ENCODE measurements at places on chromosomes 5 and 9. TPM values are rescaled to one million over a fixed set of nuclear protein-coding genes. Genes with fewer than 3 reads are reported as not detected.

DNA sequence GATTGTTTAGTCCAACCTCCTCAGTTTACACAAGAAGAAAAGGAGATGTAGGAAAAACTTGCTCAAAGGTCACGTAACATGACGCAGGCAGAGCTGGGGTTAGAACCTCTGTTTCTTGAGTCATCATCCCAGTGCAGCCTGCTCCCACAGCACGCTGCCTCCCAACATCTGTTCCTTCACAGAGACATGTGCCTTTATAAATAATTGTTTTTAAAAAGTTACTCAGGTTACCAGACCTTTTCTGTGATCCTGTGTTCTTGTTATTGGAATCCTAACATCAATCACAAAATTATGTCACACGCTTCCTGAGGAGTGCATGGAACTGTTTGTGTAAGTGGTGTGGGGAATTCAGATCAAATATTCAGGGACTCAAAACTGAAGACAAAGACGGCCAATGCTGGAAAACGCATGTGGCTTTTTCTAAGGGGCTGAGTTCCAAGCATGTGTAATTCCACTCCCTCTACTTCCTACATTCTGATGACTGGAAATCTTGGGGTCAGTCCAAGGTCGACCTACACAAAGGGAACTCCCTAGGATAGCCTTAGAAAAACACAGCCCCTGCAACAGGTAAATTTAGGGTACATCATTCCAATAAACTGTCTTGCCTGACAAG lies 184.3 kb downstream of the TSSK1B start:
- DNase-seq: peak; percentile 86

The SV2C gene
- 3.7 TPM for total RNA-seq

- no peak for DNase-seq
These were observed 120.2 kb upstream of the GRHPR start for GRCh38 chr9:37302277-37302676.

- DNase-seq: no peak
These were observed 48.2 kb downstream of the DBH start for GRCh38 chr9:133684121-133684935.

DNA sequence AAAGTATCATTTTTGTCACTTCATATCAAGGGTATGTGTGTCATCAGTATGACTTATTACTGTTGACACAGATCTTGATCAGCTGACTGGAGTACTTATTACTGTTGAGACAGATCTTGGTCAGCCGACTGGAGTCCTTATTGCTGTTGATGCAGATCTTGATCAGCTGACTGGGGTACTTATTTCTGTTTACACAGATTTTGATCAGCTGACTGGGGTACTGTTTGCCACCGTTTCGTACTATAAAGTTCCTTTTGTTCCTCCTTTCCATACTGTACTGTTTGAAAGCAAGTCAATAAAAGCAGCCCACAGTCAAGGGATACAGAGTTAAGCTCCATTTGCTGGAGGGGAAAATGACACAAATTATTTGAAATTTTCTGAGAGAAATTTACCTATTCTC lies 347.3 kb downstream of the CDH12 start:
- no peak for DNase-seq

GRCh38 chr5:179607160-179607931 lies 16.1 kb downstream of the HNRNPH1 start:
- no peak for DNase-seq

DNA sequence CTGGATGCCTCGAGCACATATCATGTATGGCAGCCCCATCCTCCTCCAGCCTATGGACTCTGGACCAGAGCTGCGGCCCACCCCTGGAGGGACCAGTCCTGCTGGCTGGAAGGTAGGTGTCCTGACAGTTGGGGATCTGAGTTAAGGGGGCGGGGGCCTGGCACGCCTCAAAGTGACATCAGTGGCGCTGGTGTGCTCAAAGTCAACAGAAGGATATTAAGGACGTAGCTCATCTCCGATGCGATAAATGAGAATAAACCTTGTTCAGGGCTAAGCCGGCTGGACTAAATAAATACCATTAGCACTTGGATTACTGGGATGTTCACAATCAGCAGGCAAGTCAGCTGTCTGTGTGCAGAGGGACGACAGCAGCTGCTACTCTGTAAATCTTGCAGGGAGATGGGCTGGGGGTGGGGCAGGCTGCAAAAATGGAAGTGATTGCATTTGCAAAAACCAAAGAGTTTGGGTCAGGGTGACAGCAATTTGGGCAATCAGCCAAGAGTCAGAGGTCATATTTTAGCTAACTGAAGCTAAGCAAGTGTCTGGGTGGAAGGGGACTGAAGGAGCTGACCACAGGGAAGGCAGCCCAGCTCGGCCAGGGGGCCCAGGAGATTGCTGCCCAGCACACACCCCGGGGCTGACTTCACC lies 80.0 kb upstream of the LRRTM2 start:
- DNase-seq: no peak

The RALGPS1 gene
- total RNA-seq: 16.1 TPM

DNA sequence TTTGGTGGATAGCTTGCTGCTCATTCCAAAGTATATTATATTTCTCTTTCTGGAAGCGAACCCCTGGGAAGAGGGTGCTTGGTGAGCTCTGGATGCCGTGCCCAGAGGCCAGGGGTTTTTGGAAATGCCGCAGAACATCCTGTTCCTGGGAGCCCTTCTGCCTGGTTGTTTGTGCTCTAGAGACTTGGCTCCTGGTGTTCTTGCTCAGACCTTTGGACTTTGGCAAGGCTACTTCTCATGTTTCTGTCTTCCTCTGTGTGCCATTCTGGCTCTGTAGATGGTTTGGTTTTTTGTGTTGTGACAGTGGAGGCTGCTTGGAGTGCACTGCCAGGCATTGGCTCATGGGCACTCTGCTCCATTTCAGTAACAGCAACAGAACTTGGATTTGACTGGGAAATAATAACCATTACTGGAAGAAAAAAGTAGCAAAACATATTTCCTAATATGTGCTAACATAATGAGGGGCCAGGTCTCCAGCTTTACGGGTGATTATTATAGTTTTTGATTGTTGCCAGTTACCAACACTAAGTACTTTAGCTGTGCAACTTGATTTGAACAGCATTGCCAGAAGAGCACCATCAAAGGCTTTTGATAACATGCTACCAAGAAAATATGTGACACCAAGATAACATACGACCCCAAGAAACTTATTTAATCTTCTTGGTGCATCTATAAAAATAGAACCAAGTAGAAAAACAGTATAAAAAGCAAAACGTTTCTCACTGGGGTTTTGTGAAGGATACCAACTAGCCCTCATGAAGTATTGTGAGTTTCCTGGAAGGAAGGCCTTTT lies 94.2 kb downstream of the PCSK1 start:
- DNase-seq: no peak

The TAF11L5 gene
- not detected for total RNA-seq

The KCTD16 gene
- 0.12 TPM for total RNA-seq

GRCh38 chr5:147490989-147491388 lies 18.9 kb downstream of the DPYSL3 start:
- no peak for DNase-seq

DNA sequence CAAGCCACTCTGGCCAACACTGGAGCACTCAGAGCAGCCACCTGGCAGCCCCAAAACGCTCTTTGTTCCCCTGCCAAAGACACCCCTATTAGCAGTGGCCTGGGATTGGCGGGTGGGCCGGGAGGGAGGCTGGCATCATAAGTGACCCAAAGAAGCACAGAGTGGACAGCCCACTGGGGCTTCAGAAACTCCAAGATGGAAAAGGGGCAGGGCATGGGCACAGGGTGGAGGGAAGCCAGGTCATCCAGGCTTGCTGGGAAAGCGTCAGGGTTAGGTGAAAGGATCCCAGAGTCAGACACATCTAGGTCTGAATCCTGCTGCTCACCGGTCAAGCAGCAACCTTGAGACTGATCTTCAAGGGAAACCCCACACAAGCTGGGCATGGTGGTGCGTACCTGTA lies 14.8 kb downstream of the EEIG1 start:
- DNase-seq: no peak

- DNase-seq: no peak
These were observed 86.2 kb upstream of the MYO10 start for GRCh38 chr5:17022296-17022695.

DNA sequence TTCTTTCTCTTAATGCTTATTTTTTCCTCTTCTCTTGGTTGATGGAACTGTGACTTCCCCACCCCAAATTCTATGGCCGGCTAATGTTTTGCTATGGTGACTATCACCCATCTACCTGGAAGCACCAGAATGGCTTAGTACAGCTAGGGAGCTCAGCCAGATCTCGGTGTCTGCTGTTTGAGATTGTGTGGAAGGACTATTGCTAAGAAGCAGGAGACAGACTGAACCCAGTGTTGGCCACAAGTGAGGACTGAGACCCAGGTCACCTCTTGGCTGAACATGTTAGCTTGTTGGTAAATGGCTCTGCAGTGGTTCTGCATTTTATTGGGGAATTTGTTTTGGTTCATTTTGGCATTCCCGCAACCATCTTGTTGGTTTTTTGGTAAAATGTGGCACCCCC lies 2.7 kb downstream of the PRRC2B start:
- DNase-seq: no peak

The ACOT12 gene
- 0.55 TPM for total RNA-seq

The SOHLH1 gene
- not detected for total RNA-seq

The SOX30 gene
- total RNA-seq: not detected

The IFNA17 gene
- not detected for total RNA-seq

The POLE3 gene
- total RNA-seq: 24.6 TPM

- DNase-seq: peak; percentile 31
These were observed 118.4 kb upstream of the MAP3K1 start for GRCh38 chr5:56696900-56697299.

- no peak for DNase-seq
These were observed 9.1 kb downstream of the CACFD1 start for GRCh38 chr9:133468777-133469421.

GRCh38 chr9:99138424-99139284 lies 33.7 kb downstream of the TGFBR1 start:
- DNase-seq: no peak

The CCDC187 gene
- 5.1 TPM for total RNA-seq

The CYLC2 gene
- total RNA-seq: not detected

DNA sequence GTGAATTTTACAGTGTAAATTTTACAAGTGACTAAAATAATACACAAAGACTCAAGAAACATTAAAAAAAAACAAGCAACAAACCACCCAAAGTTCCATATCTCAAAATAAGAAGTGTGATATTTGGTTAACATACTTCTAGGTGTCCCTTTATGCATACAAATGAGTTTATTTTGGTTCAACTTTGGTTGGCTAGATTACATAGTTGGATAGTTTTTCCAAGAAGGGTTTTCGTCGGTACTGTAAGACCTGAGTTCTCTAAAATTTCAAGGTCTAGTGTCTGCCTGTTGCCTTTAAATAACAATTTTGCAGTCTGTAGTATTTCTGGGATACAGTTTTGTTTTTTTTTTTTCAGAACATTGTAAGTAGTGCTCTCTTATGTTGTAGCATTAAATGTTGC lies 58.8 kb upstream of the JAK2 start:
- no peak for DNase-seq

- DNase-seq: no peak
These were observed 140.3 kb downstream of the LHFPL2 start for GRCh38 chr5:78508186-78508765.

The DBN1 gene
- 107 TPM for total RNA-seq

The CCDC192 gene
- total RNA-seq: 0.35 TPM

DNA sequence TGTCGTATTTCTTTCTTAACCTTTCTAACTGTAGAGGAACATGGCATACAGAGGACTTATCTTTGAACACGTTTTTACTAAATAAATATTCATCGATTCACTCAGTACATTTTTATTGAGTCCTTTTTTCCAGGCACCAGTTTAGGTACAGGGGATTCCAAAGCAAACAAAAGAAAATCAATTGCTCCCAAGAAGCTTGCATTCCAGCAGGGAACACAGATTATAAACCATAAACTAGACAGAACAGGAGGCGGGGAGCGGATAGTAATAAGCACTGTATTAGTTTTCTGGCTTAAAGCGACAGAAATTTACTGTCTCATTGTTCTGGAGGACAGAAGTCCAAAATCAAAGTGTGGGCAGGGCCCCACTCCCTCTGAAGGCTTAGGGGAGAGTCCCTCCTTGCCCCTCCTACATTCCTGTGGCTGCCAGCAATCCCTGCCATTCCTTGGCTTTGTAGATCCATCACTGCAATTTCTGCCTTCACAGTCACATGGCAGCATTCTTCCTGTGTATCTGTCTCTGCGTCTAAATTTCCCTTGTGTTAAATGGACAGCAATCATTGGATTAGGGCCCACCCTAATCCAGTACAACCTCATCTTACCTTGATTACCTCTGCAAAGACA lies 115.5 kb downstream of the COL23A1 start:
- DNase-seq: no peak

GRCh38 chr9:137455359-137455991 lies 3.7 kb downstream of the NSMF start:
- peak; percentile 15 for DNase-seq
